Posterior cingulate gyrus (tissue), 11 donors: ENCODE measurements at places on chromosomes 2 and 18.

DNA sequence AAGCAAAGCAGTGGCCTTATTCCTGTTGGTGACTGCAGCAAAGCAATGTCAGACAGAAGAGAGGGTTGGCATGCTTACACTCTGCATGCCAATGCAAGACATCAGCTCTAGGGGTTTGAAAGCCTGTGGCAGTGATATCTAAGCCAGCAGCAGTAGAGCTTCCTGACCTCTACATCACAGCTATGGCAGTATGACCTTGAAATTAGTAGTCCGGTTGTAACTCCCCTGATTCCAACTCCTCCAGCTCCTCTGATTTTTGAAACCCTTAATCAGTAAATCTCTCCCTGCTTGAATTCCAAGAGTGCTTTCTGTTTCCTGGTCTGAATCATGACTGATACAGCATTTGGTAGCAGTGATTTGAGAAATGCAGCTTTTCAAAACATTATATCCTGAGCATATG lies 60.0 kb upstream of the LRP1B start:
- DNase-seq, result no peak

DNA sequence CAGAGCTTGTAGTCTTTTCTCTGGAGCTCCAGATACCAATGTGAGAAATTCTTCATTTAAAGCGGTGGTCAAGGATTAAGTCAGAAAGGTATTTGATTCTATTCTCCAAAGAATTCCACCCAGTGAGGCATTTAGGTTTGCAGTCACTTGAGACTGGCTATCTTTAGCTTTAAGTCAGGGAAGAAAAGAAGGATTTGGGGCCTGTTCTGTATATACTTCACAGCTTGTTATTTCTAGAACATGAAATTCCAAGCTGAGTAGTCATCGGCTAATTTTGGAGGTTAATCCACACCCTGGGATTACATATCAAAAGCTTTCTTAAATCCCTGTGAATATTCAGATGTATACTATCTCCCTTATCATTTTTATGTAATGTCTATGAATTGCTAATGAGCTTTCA lies 39.4 kb downstream of the MYOM1 start:
- DNase-seq, result no peak

DNA sequence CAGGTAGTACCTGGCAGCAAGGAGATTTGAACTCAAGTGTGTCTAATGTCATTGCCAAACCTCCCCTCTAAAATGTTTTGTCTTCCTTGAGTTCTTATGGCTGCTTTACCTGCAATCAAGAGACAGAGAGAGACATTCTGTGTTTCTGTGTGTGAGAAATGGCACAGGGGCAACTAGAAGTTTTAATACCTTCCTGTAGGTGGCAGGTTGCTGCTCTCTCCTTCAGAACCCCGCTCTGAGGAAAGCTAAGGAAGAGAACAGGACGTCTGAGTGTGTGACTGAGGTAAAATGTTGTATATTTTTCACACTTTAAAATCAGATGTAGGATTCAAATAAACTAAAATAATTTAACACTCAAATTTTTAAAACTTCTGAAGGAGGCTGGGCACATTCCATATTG lies 19.2 kb downstream of the DTNA start:
- no peak for DNase-seq

DNA sequence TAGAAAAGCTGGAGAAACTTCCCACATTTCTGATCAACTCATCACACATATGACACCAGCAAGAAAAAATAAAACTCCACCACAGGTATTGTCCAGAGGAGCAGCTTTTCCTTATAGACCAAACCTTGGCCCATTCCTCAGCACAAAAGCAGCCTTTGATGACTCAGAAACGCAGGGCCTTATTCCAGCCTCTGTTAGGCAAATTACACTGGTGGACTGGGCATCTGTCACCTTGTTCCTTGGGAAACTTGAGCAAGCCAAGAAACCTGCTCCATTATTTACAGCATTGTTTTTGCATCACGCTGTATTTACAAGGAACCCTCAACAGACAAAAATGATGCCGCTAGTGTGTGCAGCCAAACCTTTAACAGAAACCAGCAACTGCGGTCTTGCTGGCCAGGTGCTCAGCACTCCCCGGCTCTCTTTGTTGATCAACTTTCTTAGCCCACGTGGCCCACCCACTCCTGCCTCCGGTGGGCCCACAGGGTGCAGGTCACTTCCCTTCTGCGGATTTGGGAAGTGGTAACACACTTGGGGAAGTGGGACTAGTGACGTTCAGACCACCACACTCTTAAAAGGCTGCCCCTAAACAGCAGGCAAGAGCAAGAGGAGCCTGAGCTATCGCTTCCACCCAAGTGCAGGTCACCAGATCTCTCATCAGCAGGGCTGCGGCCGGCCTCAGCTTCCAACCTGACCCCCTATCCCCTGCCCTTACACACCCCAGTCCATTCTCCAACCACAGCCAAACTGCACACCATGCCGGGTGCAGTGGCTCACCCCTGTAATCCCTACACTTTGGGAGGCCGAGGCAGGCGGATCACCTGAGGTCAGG lies 1.5 kb downstream of the AP1S3 start:
- no peak for DNase-seq

- no peak for DNase-seq
These were observed 96.3 kb downstream of the B3GNT2 start for GRCh38 chr2:62292190-62292589.

- no peak for DNase-seq
These were observed 273.8 kb downstream of the TRIB2 start for GRCh38 chr2:12990523-12990922.
